ENCODE measurements at places on chromosomes 6 and 20.

GRCh38 chr6:130037207-130037811, 18.9 kb downstream of the L3MBTL3 start:
- no peak for DNase-seq

- DNase-seq: no peak
These were observed 254.4 kb downstream of the NRN1 start for GRCh38 chr6:5752391-5752680.

DNA sequence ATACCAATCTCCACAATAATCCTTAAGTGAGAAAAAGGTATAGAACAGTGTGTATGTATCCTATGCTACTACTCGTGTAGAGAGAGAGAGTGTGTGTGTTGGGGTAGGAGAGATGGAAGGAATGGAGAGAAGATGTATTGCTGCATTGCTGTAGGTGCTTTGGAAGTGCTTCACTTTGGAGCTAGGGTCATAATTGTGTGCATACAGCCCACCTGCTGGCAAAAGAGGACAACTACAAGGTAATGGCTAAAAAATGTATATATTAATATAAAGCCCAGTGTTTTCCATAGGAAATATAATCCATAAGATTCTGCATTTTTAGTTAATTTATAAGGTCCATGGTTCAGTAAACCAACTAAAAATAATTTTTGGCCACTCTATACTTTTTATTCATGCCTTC, 36.1 kb downstream of the SERAC1 start:
- DNase-seq: no peak

- DNase-seq: no peak
These were observed 61.5 kb downstream of the MAP3K4 start for GRCh38 chr6:161053103-161053502.

DNA sequence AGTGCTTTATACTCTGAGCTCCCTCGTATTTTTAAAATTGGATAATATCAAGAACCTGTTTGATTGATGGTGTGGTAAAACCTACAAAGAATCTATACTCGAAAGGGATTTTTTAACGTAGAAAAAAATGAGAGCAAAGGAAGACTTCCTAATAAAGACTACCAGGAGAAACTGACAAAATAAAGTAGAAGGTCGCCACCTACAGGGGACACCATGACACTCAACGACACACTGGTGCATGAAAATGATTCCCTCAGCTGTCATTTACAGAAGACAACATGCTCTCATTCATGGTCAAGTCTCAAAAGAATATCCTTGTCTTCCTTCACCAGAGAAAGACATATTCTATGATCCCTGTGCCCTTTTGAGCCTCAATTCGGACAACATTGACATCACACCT, 10.1 kb upstream of the NHSL1 start:
- peak; percentile 20 for DNase-seq

DNA sequence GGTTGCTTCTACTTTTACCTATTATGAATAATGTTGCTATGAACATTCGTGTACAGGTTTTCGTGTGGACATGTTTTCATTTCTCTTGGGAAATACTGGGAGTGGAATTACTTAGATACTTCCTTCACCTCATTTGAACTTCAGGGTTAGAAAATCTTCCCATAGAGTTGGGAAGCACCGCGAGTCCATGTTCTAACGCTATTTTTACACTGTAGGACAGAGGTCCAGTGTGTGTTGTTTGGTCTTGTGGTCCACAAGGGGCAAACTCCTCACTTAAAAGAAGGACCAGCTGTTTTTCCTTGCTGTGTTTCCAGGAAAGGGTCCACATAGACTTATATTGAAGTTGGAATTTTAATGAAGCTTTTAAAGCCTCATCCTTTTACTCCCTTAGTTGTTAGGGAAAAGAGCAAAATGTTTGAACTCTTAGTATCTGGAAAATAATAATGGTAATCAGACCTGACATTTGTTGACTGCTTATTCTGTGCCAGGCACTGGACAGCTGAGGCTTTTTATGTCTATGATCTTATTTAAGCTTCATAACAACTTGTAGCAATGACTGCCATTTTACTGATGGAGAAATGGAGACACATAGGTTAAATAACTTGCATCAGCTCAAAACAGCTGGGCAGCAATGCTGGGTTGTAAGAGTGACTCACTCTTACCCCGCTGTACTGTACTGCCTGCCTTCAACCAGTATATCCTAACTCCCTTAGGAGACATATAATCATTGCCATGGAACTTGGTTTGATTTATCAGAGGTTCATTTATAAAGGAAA, 52.0 kb downstream of the CDC5L start:
- no peak for DNase-seq

- DNase-seq: no peak
These were observed 27.3 kb downstream of the WRNIP1 start for GRCh38 chr6:2792330-2793110.

DNA sequence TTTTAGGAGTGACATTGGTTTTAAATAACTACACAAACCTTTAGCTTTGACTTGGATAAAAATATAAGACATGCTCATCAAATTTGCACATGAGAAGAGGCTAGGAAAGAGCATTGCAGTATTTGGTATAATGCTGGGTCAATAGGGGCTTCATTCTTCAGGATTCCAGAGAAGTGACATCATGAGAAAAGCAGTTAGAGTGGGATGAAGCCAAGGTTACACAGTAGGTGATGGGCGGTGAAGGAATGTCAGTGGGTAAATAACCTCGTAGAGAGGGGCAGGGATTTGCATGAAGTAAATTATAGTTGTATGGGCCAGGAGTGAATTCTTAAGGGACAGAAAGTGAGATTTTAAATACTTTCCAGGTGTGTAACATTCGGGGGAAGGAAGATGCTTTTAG, 216.2 kb downstream of the RFPL4B start:
- DNase-seq: no peak

GRCh38 chr6:26029570-26029856, 57.7 kb upstream of the HFE start:
- DNase-seq: no peak

DNA sequence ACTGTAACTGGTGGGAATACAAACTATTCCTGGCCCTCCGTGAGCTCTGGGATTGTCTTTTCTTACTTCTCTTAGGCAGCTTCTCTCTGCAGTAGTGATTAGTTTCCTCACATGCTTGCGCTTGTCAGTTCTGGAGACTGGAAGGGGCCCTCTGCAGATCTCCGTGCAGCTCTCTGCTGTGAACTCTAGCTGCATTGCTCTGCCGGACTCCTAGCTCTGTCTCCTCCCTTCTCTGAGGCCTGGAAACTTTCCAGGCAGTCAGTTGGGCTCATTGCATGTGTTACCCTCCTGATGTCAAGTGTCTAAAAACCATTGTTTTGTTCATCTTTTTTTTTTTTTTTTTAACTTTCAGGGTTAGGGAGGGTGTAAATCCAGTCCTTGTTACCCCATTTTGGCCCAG, 102.3 kb downstream of the CTNNBL1 start:
- no peak for DNase-seq

GRCh38 chr6:37783025-37783855, 36.3 kb upstream of the ZFAND3 start:
- DNase-seq: no peak

DNA sequence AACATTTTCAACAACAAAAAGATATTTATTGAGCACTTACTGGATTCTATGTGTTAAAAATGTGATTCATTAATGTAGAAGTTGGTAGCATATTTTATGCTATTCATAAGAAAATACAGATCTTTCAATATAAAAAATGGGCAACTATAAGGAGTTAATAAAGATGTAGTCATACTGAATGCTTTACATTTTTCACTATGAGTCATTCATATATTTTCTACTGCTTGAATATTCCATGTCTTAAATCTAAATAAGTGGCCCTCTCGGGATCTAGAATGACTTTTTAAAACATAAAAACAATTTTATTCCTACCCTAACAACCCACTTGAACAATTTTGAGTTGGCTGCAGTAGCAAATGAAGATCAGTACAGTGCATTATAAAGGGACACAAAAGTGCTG, 362.1 kb downstream of the PHF3 start:
- DNase-seq: no peak

DNA sequence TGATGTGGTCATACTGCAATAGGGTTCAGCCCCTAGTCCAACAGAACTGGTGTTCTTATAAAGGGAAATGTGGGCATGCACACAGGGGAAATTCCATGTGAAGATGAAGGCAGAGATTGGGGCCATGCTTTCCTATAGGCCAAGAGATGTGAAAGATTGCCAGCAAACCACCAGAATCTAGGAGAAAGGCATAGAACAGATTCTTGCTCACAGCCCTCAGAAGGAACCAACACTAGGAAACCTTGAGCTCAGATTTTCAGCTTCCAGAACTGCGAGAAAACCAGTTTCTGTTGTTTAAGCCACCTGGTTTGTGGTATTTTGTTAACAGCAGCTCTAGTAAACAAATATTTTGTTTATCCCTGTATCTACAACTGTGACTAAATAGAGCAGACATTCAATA, 197.6 kb upstream of the CITED2 start:
- DNase-seq: no peak

GRCh38 chr6:5361396-5361795, 100.1 kb downstream of the FARS2 start:
- no peak for DNase-seq

DNA sequence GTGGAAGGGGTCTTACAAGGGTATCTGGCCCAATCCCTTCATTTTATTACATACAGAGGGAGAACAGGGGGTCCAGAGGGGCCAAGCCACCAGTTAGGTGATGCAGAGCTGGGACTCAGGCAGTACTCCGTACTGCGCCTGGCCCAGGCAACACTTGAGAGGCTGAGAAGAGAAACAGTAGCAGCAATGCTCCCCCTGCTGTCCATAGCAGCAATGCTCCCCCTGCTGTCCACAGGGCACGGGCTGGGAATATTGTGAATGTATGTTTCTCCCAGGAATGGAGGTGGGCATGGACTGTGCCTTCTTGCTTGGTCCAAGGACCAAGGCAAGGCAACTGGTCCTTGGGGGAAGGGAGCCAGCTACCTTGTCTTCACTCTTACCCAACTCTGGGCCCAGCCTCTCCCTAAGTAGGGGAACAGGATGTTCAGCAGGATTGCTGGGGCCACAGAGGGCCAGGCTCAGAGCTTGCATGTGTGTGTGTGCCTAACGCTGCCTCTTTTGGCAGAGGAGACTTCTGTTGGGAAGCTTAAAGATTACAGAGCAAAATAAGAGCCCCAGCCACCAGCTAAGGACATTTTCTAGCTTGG, 14.8 kb upstream of the FAM83C start:
- DNase-seq: no peak

DNA sequence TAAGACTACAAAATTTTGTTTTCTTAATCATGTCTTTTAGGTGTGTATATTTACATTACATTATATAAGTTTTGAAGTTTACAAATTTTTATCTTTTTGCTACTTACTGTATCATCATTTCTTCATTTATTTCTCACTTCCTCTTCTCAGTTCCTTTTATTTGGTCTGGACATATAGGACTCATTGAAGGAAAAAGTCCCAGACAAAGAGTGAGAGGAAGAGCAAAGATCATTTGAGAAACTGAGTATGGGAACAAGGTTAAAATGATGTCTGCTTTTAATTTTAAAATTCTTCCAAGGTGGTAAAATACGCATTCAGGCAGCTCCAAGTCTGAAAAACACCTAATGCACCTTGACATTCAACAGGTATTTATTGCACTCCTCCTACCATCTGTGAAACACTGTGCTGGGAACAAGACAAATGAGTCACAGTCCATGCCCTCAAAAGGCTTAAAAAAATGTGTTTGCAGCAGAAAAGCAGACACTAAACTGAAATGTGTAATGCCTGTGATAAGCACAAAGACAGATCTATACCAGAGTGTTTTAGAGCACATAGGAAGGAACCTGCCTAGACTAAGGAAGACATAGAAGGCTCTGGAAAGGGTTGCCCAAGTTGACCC, 63.2 kb downstream of the PKIB start:
- DNase-seq: no peak

- no peak for DNase-seq
These were observed 207.1 kb upstream of the RREB1 start for GRCh38 chr6:6900569-6901204.

DNA sequence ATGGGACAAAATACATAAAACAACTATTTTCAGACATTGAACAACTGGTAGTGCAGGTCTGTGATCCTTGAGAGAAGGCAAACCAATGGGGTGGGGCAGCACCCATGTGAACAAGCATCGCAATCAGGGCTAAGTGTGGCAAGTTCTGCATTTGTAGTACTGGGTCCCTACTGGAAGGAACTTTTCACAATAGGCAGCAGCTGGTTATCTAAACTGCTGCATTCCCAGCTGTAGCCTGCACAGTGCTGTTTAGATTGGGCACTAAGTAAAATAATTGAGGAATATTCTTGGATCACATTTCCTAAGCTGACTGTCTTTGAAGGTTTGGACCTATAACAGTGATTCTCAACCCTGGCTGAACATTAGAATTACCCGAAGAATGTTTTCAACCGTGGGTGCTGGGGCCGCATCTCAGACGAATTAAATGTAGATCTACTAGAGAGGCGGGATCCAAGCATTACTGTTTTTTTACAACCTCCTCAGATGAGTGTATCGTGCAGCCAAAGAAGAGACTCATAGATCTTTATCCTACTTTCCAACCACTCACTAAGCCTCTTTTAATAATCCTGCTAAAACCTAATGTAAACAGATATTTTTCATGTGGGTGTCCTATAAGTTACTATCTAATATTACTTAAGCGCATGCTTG, 12.4 kb upstream of the MAP3K4 start:
- no peak for DNase-seq

DNA sequence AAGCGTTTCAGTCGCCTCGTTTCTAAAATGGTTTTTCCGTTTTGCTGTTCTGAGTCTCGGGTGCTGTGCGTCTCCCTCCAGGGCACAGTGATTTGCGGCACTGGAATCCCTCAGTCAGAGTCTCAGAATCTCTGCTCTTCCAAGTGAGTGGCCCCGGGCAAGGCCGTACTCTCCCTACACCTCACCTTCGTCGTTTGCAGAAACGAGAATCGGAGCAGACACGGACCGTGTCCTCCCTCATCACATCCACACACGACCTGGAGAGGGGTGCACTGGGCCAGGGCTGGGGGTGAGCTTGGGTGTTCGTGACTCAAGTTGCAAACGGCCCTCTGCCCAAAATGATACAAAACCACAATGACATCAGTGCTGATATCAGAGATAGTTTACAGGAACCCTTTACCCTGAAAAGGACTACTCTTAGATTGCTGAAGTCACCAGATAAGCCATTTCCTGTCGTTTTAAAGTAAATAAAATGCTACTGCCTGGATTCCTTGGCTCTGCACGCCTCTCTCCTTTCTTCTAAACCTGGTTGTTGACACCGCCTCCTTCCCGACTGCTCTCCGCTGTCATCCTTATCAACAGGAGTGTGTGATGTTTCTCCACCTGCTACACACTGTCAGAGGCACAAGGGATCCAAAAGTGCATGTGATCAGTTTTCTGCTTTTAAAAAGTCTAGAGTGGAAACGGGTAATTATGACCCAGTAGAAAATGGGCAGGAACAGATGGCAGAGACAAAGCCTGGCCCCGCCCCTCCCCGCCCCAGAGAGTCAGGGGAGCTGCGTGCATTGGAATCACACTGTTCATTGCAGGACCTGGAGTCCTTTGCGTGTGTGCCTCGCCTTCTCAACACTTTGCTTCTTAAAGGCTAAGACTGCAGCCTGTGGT, 38.4 kb downstream of the KIF25 start:
- no peak for DNase-seq

GRCh38 chr20:63706852-63707557, 771 bp downstream of the ARFRP1 start:
- peak; percentile 63 for DNase-seq

GRCh38 chr6:137217801-137218472, 1.2 kb downstream of the IFNGR1 start:
- no peak for DNase-seq

All from stimulated activated naive CD4-positive, alpha-beta T cell treated with Interleukin-2 at 50 U/mL for 16 hours (primary cell).